ENCODE measurements at places on chromosomes 1 and 21. TPM values are rescaled to one million over a fixed set of nuclear protein-coding genes. Genes with fewer than 3 reads are reported as not detected.

FBXO2 gene
- polyA plus RNA-seq, result 14.4 TPM

HES4 gene
- polyA plus RNA-seq, result 7.7 TPM

ZNF496 gene
- 11.0 TPM for polyA plus RNA-seq

INAVA gene
- not detected for polyA plus RNA-seq

TINAGL1 gene
- polyA plus RNA-seq, result not detected

TSPAN2 gene
- polyA plus RNA-seq, result 50.1 TPM

CDC42SE1 gene
- polyA plus RNA-seq, result 129 TPM

ISG15 gene
- 360 TPM for polyA plus RNA-seq

ERICH3 gene
- 0.18 TPM for polyA plus RNA-seq

TMPRSS15 gene
- polyA plus RNA-seq, result not detected

PTPRF gene
- not detected for polyA plus RNA-seq

NBPF9 gene
- 0.08 TPM for polyA plus RNA-seq

All from immature natural killer cell (primary cell).